Activated T-helper 1 cell treated with Interleukin-2 at 50 U/mL for 16 hours (primary cell): ENCODE measurements at places on chromosomes 2 and 18.

DNA sequence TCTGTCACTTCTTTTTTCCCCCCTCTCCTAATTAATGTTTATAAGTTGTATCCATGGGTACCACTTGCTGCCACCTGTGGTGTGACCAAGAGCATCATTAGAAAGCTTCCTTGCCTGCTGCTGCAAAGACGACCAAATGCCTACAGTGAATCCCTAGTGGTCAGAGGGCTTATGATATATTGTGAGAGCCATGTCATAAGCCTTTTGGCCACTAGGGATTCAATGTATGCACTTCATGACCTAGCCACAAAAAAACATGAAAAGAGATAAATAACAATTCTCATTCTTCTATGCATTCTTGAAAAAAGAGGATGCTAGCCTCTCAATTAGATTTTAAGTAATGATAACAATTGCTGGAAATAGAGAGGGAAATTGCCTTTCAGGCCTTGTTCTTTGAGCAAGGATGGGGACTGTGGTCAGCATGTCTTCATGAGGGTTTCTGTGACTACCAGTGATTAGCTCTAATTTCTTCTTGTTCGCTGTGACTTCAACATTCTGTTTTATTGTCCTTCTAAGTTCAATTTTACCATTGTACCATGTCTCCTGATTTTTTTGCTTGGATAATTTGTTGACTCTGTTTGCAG, 435.3 kb downstream of the TGIF1 start:
- no peak for DNase-seq

DNA sequence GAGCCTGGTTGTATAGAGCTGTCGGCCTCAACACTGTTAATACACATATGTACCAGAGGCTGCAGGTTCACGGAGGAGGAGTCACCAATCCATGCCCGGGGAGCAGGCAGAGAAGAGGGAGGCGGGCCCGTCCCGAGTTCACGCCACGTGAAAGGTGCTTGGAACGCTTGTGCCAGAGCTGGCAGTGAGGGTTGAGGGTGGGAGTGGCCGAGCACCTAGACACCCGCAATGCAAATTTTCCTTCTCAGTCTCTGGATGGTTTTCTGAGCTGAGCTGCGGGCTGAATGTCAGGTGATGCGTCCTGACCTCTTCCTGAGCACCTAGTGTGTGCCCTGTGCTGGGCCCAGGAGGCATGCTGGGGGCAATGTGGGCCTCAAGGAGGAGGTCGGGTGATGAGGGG, 52.2 kb downstream of the ODC1 start:
- no peak for DNase-seq

GRCh38 chr2:28293416-28293815, 99.2 kb upstream of the FOSL2 start:
- no peak for DNase-seq

DNA sequence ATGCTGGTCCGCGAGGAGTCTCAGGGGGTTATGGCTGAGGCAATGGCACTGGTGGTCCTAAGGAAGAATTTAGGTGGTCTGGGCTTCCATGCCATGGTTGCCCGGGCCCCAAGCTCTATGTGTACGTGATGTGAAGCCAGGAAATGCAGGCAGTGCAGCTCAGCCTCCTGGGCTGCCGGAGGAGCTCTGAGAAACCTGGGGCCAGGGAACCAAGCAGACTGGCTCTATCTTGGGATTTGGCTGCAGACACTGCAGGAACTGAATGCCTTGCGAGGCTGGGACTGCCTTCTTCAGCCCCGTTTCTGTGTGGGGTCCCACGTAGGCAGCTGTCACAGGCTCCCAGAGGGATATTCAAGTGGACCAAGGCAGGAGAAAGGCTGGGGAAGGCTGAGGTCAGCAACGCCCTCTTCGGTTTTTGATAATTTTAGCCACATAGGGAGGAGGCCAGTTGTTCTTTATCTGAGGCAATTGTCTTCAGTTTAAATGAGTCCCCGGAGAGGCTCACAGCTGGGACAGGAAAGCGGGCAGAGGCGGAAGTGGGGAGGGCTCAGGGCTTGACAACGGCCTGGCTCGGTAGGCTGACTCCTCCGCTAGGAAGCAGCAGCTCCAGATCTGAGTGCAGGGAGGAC, 77.7 kb downstream of the RHOB start:
- no peak for DNase-seq

DNA sequence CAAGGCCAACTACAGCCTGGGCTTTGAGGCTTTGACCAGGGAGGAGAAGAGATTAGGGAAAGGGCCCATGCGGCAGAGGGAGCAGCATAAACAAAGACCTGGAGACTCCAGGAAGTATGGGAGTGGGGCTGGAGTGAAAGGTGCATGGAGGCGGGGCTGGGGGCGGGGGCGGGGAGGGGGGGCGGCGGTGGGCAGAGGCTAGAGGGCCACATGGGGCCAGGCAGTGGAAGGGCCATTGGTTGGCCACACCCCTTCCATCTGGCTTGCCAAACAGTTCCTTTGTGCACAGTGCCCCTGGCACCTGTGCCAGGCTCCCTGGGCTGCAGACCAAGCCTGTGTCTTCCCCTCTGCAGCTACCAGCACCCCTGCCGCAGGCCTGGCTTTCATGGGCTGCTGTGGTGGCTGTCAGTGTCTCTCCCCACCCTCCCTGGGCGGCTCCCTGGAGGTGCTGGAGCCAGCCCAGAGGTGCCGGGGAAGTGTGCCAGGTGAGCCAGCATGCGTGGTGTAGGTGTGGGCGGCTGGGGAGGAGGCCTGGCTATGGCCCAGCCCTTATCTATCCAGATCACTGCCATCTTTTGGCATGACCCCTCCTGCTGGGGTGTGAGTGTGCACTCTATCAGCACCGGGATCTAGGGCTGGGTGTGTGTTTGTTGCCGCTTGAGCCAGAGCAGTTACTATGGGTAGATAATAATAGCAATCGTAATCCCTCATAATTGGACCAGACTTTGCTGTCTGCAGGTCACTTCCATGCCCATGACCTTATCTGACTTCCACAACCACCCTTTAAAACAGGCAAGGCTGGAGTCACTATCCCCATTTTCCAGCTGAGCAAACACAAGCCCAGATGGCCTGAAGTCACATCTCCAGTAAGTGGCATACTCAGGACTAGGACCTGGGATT, 30.5 kb downstream of the DNMT3A start:
- DNase-seq: no peak

- DNase-seq: no peak
Measured at GRCh38 chr2:226125176-226125883, 674.3 kb downstream of the IRS1 start.

GRCh38 chr18:53753601-53754000, 470.9 kb downstream of the MBD2 start:
- DNase-seq: no peak

DNA sequence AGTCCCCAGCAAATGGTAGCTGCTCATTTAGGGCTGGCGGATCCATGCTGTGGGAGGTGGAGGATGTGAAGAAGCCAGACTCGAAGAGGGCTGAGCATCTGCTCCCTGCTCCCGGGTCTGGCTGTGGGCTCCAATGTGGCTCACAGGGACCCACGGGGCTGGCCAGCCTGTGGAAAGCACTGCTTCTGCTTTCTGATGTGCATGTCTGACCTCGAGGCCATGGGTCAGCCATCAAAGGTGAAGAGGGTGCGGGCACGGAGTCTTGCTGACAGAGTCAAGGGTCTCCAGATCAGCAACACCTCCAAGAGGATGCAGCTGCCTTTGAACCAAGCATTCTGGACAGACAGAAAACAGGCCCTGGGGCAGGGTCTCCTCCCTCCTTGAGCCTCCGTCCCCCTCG, 178.2 kb downstream of the INHBB start:
- DNase-seq: no peak

DNA sequence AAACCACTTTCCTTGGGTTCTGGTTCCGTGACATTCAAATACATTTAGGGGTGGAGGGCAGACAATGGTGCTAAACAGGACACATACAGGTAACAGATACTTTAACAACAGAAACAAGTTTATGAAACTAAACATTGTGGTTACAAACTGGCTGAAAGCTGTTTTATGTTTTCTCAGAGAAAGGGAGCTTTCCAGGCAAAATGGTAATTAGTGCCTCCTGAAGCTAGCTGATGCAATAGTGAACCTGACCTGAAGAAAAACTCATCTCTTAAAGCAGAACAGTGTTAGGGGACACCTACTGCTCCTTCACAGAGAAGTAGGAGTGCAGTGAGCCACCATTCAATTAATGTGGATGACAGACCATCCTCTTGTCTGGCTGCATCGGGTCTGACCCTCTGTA, 138.9 kb downstream of the CCDC148 start:
- DNase-seq: no peak

- no peak for DNase-seq
Measured at GRCh38 chr2:18719978-18720775, 130.8 kb upstream of the NT5C1B start.

DNA sequence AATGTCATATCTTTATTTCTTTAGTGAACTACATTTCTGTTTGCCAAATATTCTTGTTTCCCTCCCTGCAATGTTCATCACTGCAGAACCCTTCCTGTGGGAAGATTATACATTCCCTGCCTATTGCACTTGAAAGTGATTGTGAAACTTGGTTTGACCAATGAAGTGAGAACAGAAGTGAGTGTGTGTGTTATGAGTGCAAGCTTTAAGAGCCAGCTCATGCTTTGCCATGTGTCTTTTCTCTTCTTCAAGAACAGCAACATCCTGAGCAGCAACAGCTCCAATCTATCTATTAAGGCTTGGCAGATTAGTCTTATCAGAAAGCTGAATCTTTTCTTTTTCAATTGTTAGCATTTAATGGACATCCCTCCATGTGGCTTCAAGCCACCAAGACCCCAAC, 42.0 kb upstream of the UBE2E3 start:
- DNase-seq: no peak

GRCh38 chr18:34493099-34493544, 217.0 kb upstream of the DTNA start:
- DNase-seq: no peak

DNA sequence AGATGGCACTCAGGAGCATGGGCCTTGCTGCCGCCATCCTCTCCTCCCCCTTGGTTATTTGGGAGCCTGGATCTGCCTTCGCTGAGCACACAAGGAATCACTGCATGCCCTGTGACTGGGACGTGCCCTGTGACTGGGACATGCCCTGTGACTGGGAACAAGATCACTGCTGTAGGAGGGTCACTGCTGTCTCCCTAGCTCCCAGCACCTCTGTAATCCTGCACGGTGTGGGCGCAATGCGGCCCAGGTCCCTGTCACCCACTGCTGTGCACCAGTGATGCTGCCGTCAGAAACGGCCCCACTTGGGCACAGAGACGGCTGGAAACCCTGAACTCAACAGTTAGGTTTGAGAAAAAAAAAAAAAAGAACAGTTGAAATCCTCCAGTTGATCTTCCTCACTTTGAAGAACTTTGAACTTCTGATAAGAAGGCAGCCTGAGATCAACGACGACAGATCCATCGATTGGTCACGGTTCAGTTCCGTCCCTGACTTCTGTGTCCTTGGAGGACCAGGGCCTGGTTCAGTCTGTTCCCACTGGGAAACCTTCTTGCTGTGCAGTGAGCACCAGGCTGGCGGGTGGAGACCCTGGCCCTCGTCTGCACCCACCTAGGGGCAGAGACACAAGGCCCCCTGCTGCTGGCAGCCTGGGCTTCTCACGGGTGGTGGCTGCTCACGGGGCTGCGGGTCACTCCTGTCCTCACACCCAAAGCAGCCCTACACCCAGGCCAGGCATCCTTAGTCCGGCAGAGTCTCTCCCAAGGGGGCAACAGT, 125.9 kb downstream of the PXDN start:
- no peak for DNase-seq

GRCh38 chr18:32286749-32287148, 96.9 kb downstream of the MEP1B start:
- DNase-seq: no peak

GRCh38 chr2:186431306-186431705, 54.8 kb upstream of the ZC3H15 start:
- DNase-seq: no peak

DNA sequence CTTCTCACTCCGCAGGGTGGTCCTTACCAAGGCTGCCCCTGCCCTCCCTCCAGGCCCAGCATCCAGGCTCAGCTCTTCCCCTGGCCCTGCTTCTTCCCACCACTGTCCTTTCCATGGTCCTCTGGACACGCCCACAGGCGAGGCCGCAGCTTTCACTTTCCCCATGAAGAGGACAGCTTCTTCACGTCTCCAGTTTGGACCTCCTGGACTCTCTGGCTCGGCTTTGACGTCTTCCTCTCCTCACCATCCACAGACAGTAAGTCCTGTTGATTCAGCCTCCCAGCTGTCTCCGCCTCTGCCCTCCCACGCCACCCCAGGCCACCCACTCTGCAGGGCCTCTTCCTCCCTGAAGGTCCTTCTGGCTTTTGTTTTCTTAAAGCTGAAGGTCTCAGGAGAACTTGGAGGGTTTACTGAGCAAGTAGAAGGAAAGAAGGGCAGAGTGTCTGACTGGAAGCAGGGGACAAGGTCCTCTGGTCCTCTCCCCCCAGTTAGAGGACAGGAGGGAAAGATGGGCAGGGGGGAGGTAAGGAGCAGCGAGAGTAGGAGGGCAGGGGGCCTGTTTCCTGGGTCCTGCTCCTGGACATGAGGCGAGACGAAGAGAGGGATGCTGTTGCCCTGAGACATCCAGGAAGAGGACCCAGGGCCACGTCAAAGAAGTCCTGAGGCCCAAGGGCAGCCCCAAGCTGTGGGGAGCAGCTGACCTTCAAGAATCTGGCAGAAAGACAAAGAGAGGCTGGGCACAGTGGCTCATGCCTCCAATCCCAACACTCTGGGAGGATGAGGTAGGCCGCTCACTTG, 24.7 kb upstream of the NMUR1 start:
- no peak for DNase-seq

GRCh38 chr18:60060578-60060977, 160.8 kb downstream of the PMAIP1 start:
- DNase-seq: no peak

- DNase-seq: no peak
Measured at GRCh38 chr2:26395394-26395793, 6.3 kb upstream of the DRC1 start.

GRCh38 chr18:24414349-24415003, 12.0 kb upstream of the IMPACT start:
- no peak for DNase-seq

DNA sequence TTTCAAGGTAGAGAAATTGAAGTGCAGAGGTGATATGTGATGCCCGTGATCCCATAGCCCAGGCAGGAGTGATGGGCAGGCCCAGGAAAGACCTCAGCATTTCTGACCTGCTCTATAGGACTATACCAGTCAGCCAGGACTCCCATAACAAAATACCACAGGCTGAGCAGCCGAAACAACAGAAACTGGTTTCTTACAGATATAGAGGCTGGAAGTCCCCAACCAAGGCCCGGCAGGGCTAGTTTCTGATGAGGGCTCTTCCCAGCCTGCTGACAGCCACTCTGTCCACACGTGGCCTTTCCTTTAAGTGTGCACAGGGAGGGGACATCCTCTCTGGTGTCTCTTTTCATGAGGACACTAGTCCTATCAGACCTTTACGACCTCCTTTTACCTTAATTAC, 104.2 kb upstream of the AGAP1 start:
- no peak for DNase-seq
